Jurkat, Clone E6-1 (cell line): ENCODE measurements at places on chromosomes 3 and 15.

DNA sequence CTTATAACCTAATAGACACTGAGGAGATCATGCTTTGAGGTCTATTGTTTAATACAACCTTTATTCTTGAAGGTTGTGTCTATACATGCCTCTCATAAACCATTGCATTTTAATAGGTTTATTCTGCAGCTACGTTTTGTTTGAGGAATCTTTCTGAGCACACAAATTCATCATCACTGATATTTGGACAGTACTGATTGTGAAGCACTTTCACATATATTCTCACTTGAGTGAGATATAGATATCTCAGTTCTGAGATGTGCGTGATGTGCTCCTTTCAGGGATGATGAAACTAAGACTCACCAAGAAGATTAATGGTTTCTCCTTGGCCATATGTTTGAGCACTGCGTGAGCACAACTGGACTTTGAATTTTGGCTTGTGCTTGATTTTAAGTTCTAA lies 374.4 kb downstream of the LPP start:
- DNase-seq = no peak

- DNase-seq = no peak
Measured at GRCh38 chr3:41202834-41203345, 3.6 kb downstream of the CTNNB1 start.

DNA sequence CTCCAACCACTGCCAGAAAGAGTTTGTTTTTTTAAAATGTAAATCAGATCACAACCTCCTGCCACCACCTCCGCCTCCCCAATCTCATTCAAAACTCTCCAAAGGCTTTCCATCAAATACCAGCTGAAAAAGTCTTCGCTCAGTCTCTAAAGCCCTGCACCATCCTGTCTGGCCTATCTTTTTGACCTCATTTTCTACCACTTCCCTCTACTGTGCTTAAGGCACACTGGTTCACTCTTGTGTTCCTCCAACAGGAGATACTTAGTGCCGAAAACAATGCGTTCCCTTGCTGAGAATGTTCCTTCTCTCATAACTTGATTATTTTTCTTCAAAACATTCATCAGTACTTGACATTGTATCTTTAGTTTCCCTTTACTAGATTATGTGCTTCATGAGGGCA lies 3.5 kb downstream of the BTBD1 start:
- no peak for DNase-seq

GRCh38 chr3:123914829-123915228 lies 30.7 kb upstream of the MYLK start:
- no peak for DNase-seq

DNA sequence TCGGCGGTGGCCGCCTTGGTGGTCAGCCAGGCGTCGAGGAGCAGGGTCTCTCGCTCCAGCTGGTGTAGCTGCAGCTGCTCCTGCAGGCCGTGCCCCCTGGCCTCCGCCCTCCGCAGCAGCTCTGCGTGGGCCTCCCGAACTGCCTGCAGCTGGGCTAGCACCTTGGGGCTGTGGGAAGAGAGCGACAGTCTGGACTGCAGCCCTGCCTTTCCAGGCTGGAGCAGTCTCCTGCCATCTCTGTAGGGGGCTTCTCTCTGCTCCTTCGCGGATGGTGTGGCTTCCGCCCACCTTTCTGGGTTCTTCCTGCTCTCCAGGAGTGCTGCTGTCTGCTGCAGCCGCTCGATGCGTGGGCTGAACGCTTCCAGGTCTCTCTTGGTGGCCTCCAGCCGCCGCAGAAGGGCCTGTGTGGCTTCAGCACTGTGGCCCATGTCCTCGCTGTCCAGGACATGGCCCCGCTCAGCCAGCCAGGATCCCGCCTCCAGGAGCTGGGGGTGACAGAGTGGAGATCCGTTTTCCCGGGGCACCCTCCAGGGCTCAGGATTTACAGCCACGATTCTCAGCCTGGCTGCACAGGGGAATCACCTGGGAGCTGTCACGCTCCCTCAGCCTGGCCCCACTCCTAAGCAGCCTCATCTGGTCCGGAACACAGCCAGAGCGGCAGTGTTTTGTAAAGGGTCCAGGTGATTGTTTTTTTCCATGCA lies 16.8 kb downstream of the PLA2G4B start:
- no peak for DNase-seq

DNA sequence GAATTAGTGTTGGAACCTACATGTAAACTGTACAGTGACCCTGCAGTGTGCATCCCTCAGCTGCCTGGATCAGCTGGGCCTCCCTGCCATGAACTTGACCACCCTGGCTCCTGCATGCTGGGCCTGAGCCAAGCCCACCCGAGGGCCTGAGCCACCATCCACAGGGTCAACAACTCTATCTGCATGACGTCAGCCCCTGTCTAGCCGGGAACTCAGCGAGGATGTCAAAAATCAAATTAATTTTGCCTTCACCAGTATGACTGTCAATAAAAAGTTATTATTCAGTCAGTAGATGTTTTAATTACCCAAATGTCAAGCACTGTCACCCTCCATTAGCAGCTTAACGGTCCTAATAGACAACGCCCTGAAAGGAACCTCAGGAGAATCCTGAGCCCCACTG lies 181.4 kb downstream of the NTRK3 start:
- no peak for DNase-seq

- DNase-seq = no peak
Measured at GRCh38 chr3:31614162-31614921, 81.6 kb downstream of the STT3B start.

DNA sequence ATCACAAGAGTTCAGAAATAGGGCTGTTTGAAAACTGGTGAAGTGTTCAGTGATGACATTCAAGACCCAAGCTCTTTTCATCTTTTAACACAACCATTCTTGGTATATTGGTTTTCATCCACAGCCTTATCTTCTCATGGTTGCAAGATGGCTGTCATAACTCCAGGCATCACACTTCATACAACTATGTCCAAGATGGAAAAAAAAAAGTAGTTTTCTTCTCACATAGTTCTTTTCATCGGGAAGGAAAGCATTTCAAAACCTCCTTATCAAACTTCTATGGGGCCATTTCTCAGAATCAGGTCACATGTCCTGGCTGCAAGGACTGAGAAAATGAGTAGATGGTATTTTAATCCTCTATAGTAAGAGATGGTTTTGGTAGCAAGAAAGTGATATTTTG lies 21.1 kb upstream of the MFSD1 start:
- DNase-seq = no peak

GRCh38 chr3:89155811-89156210 lies 48.4 kb downstream of the EPHA3 start:
- no peak for DNase-seq

DNA sequence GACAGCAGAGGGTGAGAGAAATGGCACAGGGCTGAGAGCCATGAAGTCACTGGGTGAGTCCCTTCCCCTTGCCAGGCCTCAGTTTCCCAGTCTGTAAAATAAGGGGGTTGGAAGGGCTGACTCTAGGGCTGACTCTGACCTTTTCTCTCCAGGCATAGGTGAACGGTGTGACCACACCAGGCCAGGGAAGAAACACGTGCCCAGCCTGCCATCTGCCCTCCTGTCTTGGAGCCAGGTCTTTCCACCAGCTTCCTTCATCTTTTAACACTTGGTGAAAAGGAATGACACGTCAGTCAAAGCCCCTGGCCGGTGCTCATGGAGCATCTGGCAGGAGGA lies 74.4 kb downstream of the CPN2 start:
- no peak for DNase-seq

GRCh38 chr15:69647142-69647513 lies 194.5 kb downstream of the RPLP1 start:
- no peak for DNase-seq

- peak; percentile 19 for DNase-seq
Measured at GRCh38 chr3:149291178-149291577, 42.3 kb downstream of the TM4SF18 start.

GRCh38 chr15:73924171-73924921 lies 1.9 kb upstream of the LOXL1 start:
- DNase-seq = no peak

- DNase-seq = no peak
Measured at GRCh38 chr15:74982183-74982582, 13.2 kb upstream of the SCAMP5 start.

- no peak for DNase-seq
Measured at GRCh38 chr3:70933105-70933810, 620.8 kb upstream of the MDFIC2 start.

DNA sequence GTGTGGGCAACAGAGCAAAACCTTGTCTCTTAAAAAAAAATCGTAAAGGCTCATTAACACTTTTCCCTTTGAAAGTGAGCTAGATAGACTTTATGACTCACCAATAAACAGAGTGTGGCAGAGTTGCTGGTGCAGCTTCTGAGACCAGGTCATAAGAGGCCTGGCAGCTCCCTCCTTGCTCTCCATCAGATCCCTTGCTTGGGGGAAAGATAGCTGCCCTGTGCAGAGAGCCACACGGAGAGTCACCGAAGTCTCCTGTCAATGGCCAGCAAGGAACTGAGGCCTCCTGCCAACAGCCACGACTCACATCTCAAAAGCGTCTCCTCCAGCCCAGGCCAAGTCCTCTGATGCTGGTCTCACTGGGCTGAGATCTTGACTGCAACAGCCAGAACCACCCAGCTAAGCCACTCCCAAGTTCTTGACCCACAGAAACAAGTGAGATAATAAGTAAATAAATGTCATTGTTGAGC lies 8.7 kb upstream of the GP9 start:
- no peak for DNase-seq
